ENCODE measurements at places on chromosomes 1 and 21.

DNA sequence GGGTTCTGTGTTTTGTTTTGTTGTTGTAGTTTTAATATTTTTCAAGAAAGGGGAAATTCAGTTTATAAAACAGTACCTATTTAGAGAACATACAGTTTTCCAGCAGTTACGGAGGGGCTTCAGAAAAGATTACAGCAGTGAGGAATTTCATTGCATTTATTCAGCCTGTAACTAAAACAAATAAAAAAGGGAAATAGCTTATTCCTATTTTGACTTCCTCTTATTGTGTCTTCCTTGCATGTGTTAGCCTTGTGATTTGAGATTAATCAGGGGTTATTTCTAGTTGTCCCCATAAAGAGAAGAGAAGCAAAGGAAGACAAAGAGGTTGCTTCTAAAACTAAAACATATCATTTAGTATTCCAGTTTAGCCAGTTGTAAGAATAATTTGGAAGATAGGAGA, 35.0 kb downstream of the CTTNBP2NL start:
- no peak for DNase-seq

- DNase-seq = peak; percentile 49
Observed at GRCh38 chr1:220734571-220735326, 13.4 kb upstream of the MTARC2 start.

DNA sequence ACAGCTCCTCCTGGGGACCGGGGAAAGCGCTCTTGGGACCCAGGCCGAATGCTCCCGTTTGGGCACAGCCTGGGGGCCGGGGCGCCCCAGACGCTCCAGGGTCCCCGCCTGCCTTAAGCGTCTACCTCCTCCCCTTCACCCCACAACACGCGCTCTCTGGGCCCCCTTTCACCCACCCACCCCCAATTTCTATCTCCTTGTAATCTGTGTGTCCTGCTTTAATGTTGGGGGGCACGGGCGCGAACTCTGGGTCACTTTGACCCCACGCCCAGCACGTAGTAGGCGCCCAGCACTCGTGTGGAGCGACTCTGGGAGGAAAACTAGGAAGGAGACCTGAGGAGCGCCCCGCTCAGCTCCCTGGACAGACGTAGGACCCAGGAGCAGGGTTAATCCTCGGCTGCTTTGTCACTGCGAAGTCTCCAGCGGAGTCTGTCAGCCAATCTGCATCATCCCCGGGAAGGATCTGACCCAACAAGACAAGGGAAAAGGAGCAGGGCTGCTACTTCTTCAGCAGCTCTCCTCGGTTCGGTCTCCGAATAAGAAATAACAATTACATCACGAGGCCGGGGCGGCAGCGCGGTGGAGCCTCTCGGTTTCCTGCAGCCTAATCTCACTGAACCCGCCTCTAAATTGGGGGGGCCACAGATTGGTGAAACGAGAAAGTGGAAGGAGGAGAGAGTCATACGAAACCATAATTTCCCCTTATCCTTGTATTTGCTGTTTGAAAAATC, 757 bp upstream of the NRIP1 start:
- peak; percentile 48 for DNase-seq

- no peak for DNase-seq
Observed at GRCh38 chr1:239353536-239353935, 32.8 kb upstream of the CHRM3 start.

- DNase-seq = no peak
Observed at GRCh38 chr1:194833111-194833510, 1646.7 kb upstream of the B3GALT2 start.

GRCh38 chr1:16969651-16970050, 10.8 kb downstream of the MFAP2 start:
- DNase-seq = no peak

Data from fibroblast of skin of left quadriceps (primary cell).